Naive thymus-derived CD8-positive, alpha-beta T cell (primary cell): ENCODE measurements at places on chromosomes 7 and 10.

GRCh38 chr10:106716381-106716780 lies 448.1 kb downstream of the SORCS1 start:
- no peak for DNase-seq
- no peaks in the 10 kb centered on the region for H3K36me3 ChIP-seq
- no peak overlapping the region for H3K4me3 ChIP-seq
- no peak overlapping the region for H3K27ac ChIP-seq
- H3K27me3 ChIP-seq: no peaks in the 10 kb centered on the region

- H3K36me3 ChIP-seq: peaks cover 90% of the 10 kb centered on the region
- peaks cover 17% of the 10 kb centered on the region for H3K4me1 ChIP-seq
- H3K4me3 ChIP-seq: no peak overlapping the region
- peaks cover 13% of the 10 kb centered on the region for H3K27me3 ChIP-seq
Measured at GRCh38 chr10:99880080-99880835, 97.8 kb downstream of the ABCC2 start.

- H3K4me1 ChIP-seq: peaks cover 77% of the 10 kb centered on the region
- H3K27me3 ChIP-seq: no peaks in the 10 kb centered on the region
- H3K4me3 ChIP-seq: no peak overlapping the region
- H3K27ac ChIP-seq: no peak overlapping the region
- H3K36me3 ChIP-seq: peaks cover 3% of the 10 kb centered on the region
- no peak for DNase-seq
Measured at GRCh38 chr10:117370205-117370604, 5.0 kb downstream of the PDZD8 start.

- DNase-seq: no peak
- H3K36me3 ChIP-seq: peaks cover 2% of the 10 kb centered on the region
- H3K4me3 ChIP-seq: peak overlapping the region; percentile 98
- H3K4me1 ChIP-seq: peaks cover 36% of the 10 kb centered on the region
- H3K27me3 ChIP-seq: peaks cover 2% of the 10 kb centered on the region
Measured at GRCh38 chr7:84196084-84196503, 1.5 kb upstream of the SEMA3A start.

- H3K4me3 ChIP-seq: no peak overlapping the region
- no peak for DNase-seq
- no peak overlapping the region for H3K27ac ChIP-seq
- H3K36me3 ChIP-seq: no peaks in the 10 kb centered on the region
- no peaks in the 10 kb centered on the region for H3K4me1 ChIP-seq
- peaks cover 22% of the 10 kb centered on the region for H3K27me3 ChIP-seq
Measured at GRCh38 chr10:126580873-126581647, 89.4 kb downstream of the C10orf90 start.

DNA sequence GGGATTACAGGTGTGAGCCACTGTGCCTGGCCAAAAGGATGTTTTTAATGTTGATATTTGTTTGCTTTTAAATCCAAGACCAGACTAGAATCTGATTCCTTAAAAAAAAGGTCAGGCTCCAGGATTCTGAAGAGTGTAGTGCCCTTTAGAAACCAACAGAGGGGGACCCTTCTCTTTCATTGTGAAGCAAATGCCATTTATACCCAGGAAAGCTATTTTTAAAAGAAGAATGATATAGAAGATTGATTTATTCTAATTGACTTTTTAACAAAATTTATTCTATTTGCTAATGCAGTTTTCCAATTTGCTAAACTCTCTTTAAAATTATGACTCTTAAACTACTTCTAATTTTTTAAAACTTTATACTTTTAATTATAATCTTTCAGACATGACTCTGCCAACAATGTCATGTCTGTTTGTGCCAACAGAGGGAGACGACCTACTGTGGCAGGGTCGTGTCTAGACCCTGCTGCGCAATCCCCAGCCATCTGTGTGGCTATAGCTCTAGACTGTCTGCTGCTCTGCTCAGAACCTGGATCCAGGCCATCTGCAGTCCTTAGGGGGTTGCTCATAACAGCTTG lies 201.0 kb upstream of the IMMP2L start:
- H3K27me3 ChIP-seq: no peaks in the 10 kb centered on the region
- no peak overlapping the region for H3K4me3 ChIP-seq
- H3K4me1 ChIP-seq: no peaks in the 10 kb centered on the region
- no peaks in the 10 kb centered on the region for H3K36me3 ChIP-seq
- no peak overlapping the region for H3K27ac ChIP-seq
- DNase-seq: no peak

- no peaks in the 10 kb centered on the region for H3K36me3 ChIP-seq
- peak overlapping the region; percentile 85 for H3K4me3 ChIP-seq
- peak overlapping the region; percentile 90 for H3K27ac ChIP-seq
- DNase-seq: no peak
- no peaks in the 10 kb centered on the region for H3K4me1 ChIP-seq
Measured at GRCh38 chr7:38299275-38299931, 26.0 kb upstream of the TARP start.

DNA sequence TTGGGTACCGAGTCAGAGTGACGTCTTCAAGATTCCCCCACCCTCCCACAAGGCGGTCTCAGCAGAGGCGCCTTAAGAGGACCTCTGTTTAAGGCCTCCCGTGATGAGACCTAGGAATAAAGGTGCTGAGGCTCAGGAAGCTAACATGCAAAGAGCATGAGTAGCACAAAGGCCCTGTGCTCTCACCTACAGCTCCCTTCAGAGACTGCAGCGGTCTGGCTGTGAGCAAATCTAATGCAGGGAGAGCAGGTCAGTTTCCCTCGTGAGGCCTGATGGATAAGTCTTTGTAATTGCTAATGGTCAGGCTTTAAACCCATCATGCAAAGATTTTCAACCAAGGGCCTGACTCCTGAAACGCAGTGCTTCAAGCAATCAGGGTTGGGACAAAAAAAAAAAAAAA lies 909.3 kb upstream of the GHITM start:
- no peaks in the 10 kb centered on the region for H3K4me1 ChIP-seq
- no peak for DNase-seq
- no peaks in the 10 kb centered on the region for H3K27me3 ChIP-seq
- no peak overlapping the region for H3K4me3 ChIP-seq
- no peak overlapping the region for H3K27ac ChIP-seq

DNA sequence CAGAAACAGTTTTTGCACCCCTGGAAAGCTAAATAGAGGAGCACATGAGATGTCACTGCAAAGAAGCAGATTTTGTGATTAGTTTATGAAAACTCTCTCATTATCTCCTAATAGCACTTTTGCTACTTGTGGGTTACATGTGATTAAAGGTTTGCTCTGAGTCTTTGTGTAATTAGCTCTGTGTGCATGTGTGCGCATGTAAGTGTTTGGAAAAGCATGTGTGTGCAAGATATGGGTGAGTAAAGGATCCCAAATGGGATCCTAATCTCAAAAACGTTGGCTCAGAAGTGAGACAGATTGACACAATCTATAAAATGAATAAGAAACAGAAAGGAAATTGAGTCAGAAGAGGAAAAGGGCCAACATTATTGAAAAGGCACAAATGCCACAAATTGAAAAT lies 104.5 kb downstream of the SKIDA1 start:
- H3K4me1 ChIP-seq: no peaks in the 10 kb centered on the region
- H3K36me3 ChIP-seq: no peaks in the 10 kb centered on the region
- H3K4me3 ChIP-seq: no peak overlapping the region
- H3K27ac ChIP-seq: no peak overlapping the region
- no peak for DNase-seq

DNA sequence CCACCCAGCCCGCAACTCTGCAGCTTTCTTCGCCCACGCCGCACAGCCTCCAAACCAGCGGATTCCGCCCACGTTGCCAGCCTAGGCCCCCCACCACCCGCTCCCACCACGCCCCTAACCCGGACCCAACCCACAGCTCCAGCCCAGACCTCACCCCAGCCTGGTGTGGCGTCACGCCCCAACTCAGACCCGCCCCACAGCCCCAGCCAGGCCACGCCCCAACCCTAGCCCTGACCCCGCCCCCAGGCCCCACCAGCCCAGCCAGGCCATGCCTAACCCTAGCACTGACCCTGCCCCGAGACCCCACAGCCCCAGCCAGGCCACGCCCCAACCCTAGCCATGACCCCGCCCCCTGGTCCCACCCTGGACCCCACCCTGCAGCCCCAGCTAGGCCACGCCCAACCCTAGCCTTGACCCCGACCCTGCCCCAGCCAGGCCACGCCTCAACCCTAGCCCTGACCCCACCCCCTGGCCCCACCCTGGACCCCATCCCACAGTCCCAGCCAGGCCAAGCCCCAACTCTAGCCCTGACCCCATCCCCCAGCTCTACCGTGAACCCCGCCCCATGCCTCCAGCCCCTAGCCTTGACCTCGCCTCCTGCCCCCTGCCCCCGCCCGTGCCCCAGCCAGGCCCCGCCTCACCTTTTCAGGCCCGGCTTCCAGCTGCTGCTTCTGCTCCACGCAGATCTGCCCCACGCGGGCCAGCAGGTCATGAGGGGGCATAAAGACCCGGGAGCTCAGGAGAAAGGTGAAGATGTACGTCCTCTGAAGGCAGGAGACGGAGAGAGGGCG lies 64.0 kb downstream of the RASGEF1A start:
- H3K27ac ChIP-seq: no peak overlapping the region
- H3K4me1 ChIP-seq: peaks cover 10% of the 10 kb centered on the region
- H3K36me3 ChIP-seq: no peaks in the 10 kb centered on the region
- H3K4me3 ChIP-seq: peak overlapping the region; percentile 73

DNA sequence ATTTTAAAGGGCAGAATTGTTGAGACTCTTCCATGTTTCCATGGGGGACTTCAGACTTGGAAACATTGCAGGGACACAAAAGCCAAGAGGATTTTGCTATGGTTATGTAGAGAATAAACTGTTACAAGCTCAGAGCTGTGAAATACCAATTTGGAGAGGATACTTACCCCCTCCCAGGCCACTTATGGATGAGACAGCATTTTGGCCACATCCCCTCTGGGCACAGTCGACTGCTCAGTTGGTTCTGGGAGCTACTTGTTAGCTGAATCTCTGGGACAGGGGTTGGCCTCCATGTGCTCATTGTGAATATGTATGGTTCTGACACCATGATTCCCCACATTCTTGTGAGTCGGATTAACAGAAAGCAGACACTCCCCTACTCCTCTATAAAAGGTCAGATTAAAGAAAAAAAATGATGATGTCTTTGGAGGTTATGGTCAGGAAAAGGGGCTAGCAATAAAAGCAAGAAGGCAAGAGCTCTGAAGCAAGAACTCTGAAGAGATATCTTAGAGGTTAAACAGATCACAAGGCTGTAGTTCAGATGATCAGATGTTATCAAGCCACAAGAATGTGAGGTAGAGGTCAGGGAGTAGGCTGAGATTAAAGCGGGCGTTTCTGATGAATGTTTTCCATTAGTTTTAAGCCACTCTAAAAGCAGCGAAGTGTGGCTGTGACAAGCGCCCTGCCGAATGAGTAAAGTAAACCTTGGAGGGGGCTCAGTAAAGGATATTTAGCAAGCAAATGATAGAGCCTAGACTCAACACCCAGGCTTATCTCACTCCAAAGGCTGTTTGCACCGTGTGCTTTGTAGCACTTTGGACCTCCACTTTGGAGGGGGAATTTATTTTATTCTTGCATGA lies 17.2 kb downstream of the STAMBPL1 start:
- no peak overlapping the region for H3K4me3 ChIP-seq
- H3K27ac ChIP-seq: peak overlapping the region; percentile 54
- peaks cover 46% of the 10 kb centered on the region for H3K4me1 ChIP-seq
- no peak for DNase-seq
- no peaks in the 10 kb centered on the region for H3K27me3 ChIP-seq

DNA sequence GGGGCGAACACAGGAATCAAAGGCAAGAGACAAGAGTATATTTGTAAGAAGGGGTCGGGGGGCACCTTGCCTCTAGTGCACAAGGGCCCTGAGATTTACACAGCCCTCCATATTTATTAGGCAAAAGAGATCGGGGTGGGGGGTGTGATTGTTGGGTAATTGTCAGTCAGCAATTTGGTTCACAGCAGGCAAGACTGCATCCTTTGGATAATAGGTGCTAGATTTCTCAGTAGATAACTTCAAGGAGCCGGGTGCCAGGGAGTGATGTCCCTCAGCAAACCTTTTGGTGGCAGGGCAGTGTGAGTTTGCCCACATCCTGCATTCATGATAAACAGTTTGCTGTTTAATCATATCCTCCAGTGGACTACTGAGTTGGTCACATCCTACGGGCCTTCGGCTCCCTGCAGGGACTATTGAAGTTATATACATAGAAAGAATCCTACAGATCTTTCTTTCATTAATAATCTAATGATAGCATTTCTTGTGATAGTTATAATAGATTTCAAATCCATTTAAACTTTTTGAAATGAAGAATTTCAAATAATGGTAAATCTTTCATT lies 178.5 kb downstream of the GNAI1 start:
- H3K4me3 ChIP-seq: no peak overlapping the region
- peaks cover 18% of the 10 kb centered on the region for H3K4me1 ChIP-seq
- H3K36me3 ChIP-seq: no peaks in the 10 kb centered on the region
- no peak for DNase-seq

DNA sequence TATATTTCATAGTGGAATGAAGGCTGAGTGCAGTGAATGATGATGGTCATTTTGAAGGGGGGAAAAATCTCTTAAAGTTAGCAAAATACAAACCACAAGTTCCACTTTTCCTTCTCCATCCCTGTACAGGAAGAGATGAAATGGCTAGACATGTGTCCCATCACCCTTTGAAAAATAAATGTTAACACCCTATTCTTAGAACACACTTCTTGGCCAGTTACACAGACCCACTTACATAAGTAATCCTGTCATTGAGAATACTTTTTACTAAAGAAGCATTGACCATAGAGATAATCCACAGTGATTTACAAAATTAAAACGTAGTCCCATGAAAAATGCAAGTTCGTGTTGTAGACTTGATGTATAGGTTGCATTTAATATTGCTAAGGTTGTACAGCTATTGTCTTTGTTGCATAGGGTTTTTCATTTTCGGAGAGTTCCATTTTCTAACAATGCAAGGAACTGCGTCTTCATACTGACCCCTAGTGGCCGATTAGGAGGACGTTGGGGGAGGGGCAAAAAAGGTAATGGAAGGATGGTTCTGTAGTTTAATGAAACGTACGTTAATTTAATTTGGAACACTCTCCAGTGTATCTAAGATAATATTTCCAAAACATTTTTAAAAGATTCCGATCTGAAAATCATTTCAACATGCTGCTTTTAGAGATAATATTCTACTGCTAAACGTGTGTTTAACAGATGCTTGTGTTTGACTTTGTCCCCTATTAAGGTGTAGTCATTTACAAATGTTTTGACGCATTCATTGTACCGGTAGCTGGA lies 60.9 kb downstream of the ARMC3 start:
- H3K27me3 ChIP-seq: peaks cover 3% of the 10 kb centered on the region
- H3K36me3 ChIP-seq: no peaks in the 10 kb centered on the region
- no peak overlapping the region for H3K27ac ChIP-seq
- DNase-seq: peak; percentile 82

- peak overlapping the region; percentile 55 for H3K4me3 ChIP-seq
- H3K4me1 ChIP-seq: peaks cover 17% of the 10 kb centered on the region
- peaks cover 4% of the 10 kb centered on the region for H3K36me3 ChIP-seq
- no peak for DNase-seq
- no peak overlapping the region for H3K27ac ChIP-seq
Measured at GRCh38 chr10:30048768-30049517, 10.4 kb downstream of the JCAD start.

- H3K36me3 ChIP-seq: no peaks in the 10 kb centered on the region
- no peak for DNase-seq
- H3K27me3 ChIP-seq: no peaks in the 10 kb centered on the region
- no peak overlapping the region for H3K4me3 ChIP-seq
- no peaks in the 10 kb centered on the region for H3K4me1 ChIP-seq
Measured at GRCh38 chr7:152544481-152544927, 108.7 kb upstream of the KMT2C start.

GRCh38 chr10:25263931-25264330 lies 89.1 kb downstream of the GPR158 start:
- H3K27ac ChIP-seq: no peak overlapping the region
- H3K36me3 ChIP-seq: no peaks in the 10 kb centered on the region
- peaks cover 3% of the 10 kb centered on the region for H3K27me3 ChIP-seq
- no peak overlapping the region for H3K4me3 ChIP-seq
